GM13977 (cell line): ENCODE measurements at places on chromosomes 11 and 22.
A peak's percentile ranks its signal among the peaks of the same experiment; 100 is the strongest.

GRCh38 chr11:1863352-1864216 lies 10.7 kb downstream of the LSP1 start:
- no peak for DNase-seq

GRCh38 chr11:1384199-1384970 lies 5.3 kb upstream of the BRSK2 start:
- DNase-seq: no peak

GRCh38 chr11:108472681-108473080 lies 5.4 kb upstream of the C11orf65 start:
- no peak for DNase-seq

- peak; percentile 34 for DNase-seq
Observed at GRCh38 chr11:95556342-95557163, 233.0 kb downstream of the FAM76B start.

DNA sequence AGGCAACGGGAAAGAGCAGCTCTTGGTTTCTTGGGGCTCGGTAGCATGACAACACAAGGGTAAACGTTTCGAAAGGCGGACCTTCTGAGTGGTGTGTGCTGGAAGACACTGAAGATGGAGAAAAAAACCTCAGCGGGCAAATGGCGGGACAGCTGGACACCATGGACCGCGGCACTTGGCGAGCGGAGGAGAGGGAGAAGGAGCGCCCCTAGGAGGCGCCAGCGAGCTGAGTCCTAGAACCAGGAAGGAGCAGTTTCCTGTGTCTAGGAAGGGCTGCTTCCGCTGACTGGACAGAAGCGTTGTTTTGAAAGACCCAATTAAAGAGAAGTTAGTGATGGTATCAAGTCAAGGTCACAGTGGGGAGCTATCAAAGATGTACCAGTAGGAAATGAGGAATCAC lies 44.0 kb upstream of the OPCML start:
- no peak for DNase-seq

GRCh38 chr22:22111267-22111751 lies 128.7 kb upstream of the TOP3B start:
- DNase-seq: peak; percentile 86

GRCh38 chr11:67351275-67352005 lies 1.9 kb downstream of the POLD4 start:
- DNase-seq: peak; percentile 76

DNA sequence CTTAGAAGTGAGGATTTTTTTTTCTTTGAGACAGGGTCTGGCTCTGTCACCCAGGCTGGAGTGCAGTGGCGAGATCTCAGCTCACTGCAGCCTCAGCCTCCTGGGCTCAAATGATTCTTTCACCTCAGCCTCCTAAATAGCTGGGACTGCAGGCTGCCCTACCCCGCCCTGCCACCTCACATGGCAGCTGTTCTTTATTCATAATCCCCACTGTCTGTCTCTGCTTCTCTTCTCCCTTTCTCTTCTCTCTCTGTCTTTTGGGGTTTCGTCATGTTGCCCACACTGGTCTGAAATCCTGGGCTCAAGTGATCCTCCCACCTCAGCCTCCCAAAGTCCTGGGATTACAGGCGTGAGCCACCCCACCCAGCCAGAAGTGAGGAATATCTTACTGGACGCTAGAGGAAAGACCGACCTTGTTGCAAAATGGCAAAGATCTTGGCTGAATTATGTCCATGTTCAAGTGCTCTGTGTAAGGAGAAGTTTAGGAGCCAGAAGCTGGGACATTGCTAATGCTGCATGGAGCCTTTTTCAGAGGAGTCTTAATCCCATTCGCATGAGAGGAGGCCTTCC lies 21.9 kb downstream of the KRTAP5-5 start:
- DNase-seq: no peak

- DNase-seq: peak; percentile 4
Observed at GRCh38 chr11:45142241-45143055, 4.0 kb upstream of the PRDM11 start.
